HS-5 (cell line): ENCODE measurements at places on chromosomes 11 and 22.
A peak's percentile ranks its signal among the peaks of the same experiment; 100 is the strongest.

DNA sequence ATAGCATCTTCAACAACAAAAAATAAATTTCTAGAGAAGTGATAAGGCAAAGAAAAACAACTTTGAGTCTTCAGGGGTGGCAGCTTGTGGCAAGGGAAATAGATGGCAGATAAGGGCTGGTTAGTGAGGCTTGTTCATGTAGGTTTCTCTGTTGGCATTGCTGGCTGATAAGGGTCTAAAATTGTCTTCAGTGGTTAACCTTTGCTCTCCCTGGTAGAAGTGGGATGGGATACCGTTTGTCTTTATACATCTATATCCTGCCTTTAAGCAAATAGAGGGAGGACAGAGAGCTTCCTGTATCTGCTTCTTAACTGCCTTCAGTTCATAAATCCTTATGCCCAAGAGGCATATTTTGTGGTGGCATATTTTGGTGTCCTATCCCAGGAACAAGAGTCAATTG is 57.1 kb downstream of the TRAF6 start:
- no peak for DNase-seq

DNA sequence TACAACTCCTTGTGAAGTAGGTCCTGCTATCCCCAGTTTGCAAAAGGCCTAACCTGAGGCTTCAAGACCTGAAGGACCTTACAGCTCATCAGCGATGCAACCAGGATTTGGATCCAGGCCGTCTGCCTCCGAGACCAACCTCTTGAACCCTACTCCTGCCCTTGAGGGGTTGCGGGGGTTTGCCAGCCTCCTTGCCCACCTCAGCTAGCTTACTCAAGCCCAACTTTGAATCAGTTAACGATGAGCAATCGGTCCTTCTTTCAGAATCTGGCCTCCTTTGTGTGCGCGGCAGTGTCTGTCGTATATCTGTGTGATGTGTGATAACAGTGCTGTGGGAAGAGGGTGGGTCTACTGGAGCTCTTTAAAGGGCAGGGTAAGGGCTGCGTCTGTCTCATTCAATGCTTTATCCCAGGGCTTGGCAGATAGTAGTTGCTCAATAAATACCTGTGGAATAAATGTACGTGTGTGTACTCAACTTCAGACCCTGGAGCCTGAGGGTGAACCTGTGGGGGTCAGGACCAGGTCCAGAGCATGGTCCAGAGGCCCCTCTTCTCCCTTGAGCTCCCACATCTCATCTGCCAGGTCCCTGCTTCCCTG is 3.2 kb downstream of the CHRM1 start:
- no peak for DNase-seq

DNA sequence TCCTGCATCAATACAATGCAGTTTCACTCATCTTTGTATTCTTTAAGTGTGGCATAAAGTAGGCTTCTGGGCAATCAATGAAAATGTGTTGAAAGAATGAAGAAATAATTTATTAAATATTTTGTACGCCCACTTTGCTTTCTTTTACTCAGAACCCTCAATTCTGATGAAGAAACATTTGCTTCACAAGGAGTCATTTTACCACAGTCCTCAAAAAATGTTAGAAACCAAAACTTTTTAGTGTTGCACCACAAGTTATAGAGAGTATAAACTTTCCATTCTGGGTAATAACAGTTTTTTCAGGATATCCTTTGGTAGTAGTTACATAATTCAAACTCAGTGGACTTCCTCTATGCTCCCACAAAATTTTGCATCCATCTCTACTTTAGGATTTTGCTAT is 360.5 kb downstream of the DLG2 start:
- DNase-seq, result no peak

DNA sequence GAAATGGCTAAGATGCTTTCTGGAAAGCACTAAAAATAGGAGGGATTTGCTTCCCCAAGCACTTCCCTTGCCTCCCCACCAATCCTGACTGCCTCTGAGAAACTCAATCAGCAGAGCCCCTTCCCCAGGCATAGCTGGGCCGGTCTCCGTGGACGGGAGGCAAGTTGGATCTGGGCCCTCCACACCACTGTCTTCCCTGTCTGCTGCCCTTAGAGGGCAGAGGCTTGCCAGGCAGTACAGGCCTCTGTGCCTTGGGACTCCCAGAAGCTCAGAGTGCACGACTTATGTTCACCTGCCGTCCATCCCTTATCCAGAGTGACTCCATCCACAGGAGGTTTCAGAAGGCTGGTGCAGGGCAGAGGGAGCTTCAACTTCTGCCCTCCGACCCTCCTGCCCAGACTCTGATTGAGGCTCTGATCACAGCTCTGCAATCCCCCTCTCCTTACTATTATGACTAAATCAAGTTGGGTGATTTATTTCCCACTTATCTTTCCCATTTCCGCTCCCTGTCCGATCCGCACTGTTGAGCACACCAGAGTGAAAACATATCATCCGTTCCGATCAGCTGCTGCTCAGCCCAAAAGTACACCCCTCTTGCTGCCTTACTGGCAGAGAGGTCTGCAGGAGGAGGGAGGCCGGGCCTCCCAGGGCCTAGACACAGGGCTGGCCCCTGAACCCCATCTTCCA is 71.8 kb downstream of the DSCAML1 start:
- no peak for DNase-seq

GRCh38 chr22:45704648-45705047 is 33.0 kb downstream of the ATXN10 start:
- DNase-seq, result no peak

GRCh38 chr22:43624144-43624998 is 187.7 kb downstream of the EFCAB6 start:
- no peak for DNase-seq

DNA sequence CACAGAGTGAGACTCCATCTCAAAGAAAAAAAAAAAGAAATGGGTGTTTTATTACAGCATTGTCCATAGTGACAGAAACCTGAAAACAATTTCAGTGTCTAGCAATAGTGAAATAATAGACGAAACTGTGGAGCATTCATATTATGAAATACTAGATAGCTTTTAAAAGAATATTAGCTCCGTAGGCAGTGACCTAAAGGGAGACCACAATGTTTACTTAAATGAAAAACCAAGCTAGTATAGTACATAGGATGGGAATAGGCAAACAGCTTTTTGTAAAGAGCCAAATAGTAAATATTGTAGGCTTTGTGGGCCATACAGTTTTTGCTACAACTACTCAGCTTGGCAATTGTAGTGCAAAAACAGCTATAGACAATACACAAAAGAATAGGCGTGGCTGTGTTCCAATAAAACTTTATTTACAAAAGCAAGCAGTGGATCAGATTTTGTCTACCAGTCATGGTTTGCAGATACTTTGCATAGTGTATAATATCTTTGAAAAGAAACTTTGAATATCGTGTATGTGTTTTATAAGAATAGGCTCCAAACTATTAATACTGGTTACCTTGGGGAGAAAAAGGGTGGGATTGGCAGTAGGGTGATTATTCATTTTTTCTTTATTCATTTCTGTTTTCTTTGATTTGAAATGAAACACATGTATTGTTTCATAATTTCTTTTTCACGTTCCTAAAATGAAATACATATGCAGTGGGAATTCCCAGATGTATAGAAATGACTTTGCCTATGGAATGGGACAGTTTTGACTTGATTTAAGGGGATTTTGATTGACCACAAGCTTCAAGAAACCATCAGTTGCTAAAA is 50.7 kb downstream of the PRR5L start:
- DNase-seq, result no peak

DNA sequence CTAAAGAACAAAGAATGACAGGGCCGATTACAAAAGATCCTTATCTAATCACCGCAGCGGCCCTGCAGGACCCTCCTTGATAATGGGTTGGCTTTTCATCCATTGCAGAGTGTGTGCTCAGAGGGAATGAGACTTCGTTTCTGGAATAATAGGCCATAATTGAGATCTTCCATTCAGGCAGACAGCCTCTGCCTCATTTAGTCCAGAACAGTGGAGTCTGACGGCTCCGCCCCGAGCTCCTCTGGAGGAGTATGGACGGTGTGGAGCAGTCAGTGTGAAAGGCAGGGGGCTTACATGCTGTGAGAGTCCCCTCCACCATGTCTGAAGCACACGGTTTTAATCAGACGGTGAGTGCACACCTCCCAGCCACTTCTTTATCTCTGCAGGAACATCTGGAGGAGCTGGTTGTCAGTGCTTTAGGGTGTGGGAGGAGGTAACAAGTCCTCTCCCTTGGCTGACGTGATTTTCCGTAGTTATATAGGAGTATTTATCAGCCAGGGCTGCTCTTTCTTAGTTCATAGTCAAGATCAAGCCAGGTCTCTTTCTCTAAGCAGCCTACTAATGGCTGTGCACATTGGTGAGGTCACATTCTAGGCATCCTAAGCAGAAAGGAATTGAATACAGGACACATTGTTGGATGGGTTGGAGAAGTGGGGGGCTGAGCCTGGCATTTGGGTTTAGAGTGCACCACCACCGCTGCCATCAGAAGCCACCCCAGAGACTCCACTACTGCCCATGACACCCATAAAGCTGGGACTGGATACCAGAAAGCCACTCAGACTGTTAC is 1477.9 kb downstream of the TBC1D22A start:
- no peak for DNase-seq

- peak; percentile 60 for DNase-seq
Observed at GRCh38 chr22:22110548-22111266, 128.1 kb upstream of the TOP3B start.

GRCh38 chr11:9203691-9204311 is 61.3 kb downstream of the DENND5A start:
- no peak for DNase-seq

DNA sequence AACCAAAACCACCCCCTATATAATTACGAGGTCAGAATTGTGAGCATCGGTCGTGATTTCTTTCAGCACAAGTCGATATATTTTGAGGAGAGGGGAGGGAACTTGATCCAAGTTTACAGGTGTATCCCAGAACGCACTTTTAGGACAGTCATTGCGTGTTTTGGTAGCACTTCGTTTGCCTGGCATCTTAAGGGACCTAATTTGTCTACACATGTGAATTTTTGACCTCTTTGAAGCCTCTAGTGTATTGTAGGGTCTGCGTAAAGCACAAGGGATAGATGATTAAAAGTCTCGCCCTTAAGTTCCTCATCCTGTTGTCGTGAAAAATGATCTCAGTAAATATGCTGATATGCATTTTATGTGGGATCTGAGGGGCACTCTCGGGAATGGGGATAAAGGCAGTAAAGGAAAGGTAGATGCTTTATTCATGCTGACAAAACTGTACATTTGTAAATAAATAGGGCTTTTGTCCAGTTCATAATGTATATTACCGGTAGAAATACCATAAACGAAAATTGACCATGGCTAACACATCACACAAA is 632 bp upstream of the CCDC34 start:
- no peak for DNase-seq

- DNase-seq, result no peak
Observed at GRCh38 chr11:13053255-13053917, 44.3 kb downstream of the RASSF10 start.

DNA sequence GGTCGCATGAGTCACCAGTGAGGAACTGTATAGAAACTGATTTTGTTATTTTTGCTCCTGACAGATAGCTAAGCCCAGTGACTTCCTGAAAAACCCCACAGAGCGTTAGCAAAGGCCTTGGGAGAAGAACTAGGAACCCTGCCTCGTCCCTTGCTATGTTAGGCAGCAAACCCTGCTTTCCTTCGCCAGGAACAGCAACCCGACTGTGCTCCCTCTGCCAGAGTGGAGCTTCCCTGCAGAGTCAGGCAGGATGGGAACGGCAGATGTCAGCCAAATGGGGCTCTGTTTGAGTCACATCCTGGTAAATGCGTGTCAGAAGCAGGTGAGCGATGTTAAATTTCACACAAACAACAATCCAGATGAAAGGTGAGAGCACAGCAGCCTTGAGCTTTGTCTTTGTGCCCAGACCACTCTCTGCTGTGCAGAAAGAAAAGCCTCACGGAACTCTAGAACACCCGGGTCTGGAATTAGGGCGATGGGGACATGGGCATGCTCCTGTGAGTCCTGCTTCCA is 186.6 kb downstream of the ADAMTS15 start:
- no peak for DNase-seq
